Cortex of kidney (tissue), 1 donor: ENCODE measurements at places on chromosomes 5 and 9.

DNA sequence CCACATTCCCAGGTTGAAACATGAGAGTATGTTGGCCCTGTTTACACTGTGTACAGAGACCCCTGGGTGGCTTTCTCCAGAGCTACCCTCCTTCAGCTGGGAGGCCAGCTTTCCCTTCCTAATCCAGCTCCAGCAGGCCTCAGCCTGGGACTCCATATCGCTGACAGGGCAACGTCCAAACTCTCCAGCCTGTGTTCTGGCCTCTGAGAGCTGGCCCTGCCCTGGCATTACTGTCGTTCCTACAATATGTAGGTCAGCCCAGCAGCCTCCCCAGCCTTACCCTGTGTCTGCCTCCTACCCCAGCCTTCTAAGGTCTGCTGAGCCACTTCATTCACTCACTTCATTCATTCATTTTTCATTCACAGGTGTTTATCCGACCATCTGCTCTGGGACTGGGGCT lies 8.3 kb upstream of the EEIG1 start:
- no peak for DNase-seq

GRCh38 chr5:96683392-96683791 lies 21.2 kb downstream of the CAST start:
- no peak for DNase-seq

DNA sequence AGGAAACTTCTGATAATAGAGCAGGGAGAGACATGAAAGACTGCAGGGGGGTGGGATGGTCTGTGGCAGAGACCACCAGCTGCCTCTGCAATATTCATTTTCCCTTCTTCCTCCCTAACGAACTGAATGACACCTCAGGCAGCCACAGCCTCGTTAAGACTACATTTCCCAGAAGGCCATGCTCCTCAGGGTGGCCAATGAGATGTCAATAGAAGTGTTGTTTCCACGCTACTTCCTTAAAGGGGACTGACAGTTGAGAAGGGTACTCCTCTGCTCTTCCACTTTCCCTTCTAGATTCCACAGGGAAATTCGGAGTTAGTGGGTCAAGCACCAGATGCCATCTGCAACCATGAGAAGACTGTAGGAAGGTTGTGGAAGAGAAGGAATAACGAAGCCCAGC lies 52.0 kb upstream of the DAPK1 start:
- DNase-seq: no peak

DNA sequence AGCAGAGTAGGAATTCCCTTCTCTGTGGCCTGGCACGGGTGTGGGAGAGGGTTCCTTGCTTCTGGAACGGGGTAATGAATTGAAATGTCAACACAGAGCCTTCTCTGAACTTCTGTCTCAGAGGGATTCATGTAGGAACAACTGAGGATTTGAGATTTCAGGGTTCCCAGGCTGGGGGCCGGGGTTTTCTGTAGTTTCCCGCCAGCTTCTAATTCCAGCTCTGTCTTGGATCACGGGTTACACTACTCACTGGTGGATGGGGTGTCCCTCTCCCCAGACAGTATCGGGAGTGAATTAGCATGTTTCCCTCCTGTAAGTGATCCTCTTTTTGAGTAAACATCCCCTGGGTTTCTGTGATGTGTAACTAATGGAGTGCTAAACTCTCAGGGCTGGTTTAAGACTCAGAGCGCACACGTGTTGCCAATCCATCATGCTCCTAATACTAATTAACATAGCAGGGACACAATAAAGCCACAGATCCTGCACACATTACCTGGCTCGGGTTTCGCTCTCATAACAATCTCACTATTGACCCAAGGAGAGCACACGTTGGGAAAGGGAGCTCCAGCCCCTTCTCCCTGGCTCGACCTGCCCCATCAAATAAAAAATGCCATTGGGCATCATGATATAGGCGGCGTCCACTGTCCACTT lies 18.1 kb upstream of the DMRT2 start:
- DNase-seq: no peak

DNA sequence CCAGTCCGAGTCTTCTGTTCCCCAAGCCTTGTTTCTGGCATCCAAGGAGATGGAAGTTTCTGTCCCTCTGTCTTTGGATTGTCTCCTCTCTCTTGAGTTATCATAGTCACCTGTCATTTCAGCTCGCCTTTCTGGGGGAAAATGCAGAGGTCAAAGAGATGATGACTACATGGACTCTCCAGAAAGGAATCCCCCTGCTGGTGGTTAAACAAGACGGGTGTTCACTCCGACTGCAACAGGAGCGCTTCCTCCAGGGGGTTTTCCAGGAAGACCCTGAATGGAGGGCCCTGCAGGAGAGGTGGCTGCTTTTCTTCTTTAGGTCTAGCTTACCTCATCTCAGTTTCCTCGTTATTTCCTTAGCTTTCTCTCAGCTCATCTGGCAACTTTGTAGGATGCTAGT lies 25.1 kb downstream of the ERAP2 start:
- DNase-seq: no peak

DNA sequence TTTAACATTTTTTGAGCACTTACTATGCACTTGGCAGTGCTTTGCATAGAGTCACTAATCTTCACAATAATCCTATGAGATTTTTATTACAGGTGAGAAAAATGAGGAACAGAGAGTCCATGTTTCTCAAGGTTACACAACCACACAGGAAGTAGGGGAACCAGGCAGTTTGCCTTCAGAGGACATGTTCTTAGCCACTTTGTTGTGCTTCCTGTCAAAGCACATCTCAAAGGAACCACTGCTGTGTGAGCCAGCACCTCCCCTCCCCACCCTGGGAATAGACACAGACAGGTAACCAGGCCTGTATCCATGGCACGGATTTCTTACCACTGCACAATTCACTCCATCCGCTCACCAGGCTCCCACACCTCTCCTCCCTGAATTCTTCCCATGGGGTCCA lies 6.3 kb upstream of the DNAJB5 start:
- DNase-seq: no peak

GRCh38 chr5:78889369-78890140 lies 95.6 kb downstream of the ARSB start:
- no peak for DNase-seq

GRCh38 chr9:22817181-22817580 lies 370.6 kb downstream of the DMRTA1 start:
- no peak for DNase-seq

- DNase-seq: no peak
Measured at GRCh38 chr5:43664501-43665040, 61.6 kb downstream of the NNT start.

- DNase-seq: no peak
Measured at GRCh38 chr9:80503671-80504281, 932.0 kb downstream of the TLE4 start.

- no peak for DNase-seq
Measured at GRCh38 chr5:8908055-8908683, 637.7 kb downstream of the SEMA5A start.

DNA sequence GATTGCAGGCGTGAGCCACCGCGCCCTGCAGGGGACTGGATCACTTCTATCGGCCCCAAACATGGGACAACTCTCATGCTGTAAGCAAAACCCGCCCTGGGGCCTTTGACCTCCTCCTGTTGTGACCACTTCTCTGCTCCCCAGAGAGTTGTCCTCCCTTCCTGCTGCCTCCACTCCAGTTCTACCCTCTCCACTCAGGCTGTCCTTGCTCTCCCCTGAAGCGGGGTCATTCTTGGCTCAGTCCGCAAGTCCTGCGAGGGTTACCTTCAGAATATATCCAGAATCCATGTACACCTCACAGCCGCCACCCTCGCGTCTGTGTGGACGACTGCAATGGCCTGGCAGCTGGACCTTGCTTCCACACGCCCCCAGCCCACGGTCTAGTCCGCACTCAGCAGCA lies 273.7 kb downstream of the PBX3 start:
- no peak for DNase-seq

DNA sequence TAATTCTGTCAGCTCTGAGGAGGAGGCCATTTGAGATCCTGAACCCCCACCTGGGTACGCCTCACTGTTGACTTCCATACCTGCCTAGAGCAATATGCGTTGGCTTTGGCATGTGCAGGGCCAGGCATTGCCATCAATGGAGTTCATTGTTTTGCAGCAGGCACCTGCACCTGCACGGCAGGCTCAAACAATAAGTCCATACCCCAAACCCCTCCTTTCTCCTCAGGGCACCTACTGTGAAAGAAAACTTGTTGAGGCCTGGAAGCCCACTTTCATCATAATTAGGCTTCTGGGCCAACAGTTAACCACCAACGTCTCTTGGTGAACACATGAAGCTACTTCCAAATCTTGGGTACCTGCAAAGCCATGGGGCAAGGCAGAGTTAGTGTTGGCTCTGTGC lies 238.7 kb downstream of the NFIB start:
- no peak for DNase-seq

DNA sequence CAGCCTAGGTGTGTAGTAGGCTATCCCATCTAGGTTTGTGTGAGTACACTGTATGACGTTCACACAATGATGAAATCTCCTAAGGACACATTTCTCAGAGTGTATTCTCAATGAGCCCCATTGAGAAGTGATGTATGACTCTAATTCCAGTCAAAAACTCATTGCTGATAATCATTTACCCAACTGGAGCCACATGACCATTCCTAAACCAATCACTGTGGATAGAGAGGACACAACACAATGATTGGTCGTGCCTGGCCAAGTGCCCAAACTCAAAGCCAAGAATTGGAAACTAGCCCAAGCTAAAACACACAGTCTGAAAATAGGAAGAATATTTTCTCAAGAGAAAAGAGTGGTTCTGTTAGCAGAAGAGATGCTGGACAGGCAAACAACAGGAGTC lies 191.2 kb downstream of the ZNF462 start:
- no peak for DNase-seq

GRCh38 chr5:116521173-116521872 lies 53.3 kb downstream of the SEMA6A start:
- no peak for DNase-seq

DNA sequence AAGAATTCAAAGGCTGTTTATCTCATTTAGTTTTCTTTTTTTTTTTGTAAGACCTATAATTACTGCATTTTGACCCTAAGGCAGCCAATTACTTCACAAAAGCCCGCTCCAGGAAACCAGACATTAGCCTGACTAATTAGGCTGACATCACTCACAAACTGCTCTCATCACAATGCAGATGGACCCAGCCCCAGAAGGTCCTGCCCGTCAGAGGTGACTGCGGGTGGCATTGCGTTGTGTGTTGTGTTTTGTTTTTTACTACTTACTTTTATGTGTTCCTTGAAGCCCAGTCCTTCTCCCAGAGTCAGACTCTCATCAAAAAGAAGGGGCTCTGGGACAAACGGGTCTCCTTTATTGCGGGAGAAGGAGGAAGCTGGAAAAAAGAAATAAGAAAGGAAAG lies 172.2 kb downstream of the HSD17B3 start:
- no peak for DNase-seq

GRCh38 chr5:143177263-143177983 lies 226.1 kb downstream of the NR3C1 start:
- DNase-seq: no peak

DNA sequence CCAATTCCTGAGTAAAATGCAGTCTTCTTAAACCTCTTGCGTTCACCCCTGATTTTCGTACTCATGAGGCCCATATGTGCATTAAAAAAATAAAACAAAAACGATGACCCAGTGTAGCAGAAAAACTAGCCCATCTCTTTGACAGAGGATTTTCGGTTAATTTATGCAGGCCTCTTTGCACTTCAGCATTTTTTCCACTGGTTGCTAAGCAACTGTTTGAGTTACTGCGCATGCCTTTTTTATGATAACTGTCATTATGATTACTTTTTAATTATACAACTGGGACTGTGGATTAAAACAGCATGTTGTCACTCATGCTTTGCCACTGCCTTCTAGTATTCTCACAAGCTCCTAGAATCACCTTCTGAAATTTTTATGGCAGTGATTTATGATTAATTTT lies 165.0 kb downstream of the SMARCA2 start:
- no peak for DNase-seq

DNA sequence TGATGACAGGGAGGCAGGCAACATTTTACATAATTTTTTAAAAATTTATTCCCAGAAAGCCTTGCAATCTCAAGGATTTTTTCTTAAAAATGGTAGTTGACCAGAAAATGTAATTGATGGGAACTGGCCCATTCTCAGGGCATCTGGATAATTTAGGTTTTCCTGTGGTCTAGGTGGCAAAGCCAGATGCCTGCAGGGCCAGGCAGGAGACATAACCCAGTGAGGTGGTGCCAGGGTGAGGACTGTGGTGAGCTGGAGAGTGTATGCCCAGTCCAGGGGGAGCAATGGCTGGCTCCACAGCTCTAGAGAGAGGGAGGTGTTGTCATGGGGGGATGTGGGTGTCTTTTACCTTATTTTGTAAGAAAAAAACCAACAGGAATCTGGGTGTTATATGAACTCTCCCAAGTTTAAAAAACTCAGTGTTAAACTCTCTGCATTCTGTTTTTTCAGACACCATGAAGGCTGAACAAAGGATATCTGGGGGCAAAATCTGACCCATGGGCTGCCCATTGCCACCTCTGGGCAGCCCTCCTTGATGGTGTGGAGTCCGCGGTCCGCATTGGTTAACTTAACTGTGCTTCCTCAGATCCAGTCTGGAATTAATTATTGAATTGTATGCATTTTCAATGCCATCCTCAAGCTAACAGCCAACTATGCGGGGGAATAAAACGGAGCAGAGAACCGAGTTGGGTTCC lies 43.9 kb downstream of the BOD1 start:
- DNase-seq: no peak

DNA sequence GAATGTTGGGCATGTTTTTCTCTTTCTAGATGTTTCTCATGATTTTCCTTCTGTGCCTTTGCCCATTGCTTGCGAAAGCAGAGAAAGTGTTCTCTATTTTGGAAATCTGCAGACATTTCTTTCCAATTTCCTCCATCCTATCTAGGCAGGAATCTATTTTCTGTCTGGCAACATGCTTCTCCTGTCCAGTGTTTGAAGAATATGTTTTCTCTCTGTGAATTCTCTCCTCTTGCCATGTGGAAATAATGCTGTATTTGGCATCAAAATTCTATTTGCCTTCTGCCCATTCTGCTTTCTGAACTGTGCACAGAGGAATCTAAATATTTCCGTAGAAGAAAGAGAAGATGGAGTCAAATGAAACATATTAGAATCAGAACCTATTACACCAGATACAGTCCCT lies 833.3 kb downstream of the CDH9 start:
- DNase-seq: no peak

GRCh38 chr5:141879941-141880738 lies 1.9 kb upstream of the PCDH1 start:
- DNase-seq: no peak

DNA sequence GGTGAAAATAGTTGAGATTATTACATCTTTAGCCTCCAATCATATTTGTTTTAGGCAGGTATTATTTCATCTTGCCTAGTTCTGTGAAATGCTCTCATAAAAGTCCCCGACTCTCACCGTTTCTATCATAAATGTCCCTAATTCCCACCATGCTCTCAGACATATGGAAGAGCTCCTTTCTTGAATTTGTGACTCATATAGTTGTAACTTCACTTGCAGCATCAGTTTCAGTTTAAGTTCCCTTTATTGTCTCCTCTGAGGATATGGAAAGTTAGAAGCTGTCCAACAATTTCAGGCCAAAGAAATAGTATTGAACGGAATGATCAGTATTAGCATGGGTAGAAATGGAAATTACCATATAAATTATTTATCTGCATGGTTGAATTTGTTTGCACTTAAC lies 187.5 kb upstream of the NR4A3 start:
- DNase-seq: no peak

GRCh38 chr5:172931001-172931536 lies 28.2 kb upstream of the RPL26L1 start:
- no peak for DNase-seq

- DNase-seq: no peak
Measured at GRCh38 chr9:8779478-8779877, 979.9 kb upstream of the DMAC1 start.
